ENCODE measurements at places on chromosomes 1 and 21.

GRCh38 chr21:36104317-36105300, 30.3 kb upstream of the CBR3 start:
- peak; percentile 82 for DNase-seq

- DNase-seq, result no peak
These were observed 1596.9 kb downstream of the PLA2G4A start for GRCh38 chr1:188425687-188426086.

DNA sequence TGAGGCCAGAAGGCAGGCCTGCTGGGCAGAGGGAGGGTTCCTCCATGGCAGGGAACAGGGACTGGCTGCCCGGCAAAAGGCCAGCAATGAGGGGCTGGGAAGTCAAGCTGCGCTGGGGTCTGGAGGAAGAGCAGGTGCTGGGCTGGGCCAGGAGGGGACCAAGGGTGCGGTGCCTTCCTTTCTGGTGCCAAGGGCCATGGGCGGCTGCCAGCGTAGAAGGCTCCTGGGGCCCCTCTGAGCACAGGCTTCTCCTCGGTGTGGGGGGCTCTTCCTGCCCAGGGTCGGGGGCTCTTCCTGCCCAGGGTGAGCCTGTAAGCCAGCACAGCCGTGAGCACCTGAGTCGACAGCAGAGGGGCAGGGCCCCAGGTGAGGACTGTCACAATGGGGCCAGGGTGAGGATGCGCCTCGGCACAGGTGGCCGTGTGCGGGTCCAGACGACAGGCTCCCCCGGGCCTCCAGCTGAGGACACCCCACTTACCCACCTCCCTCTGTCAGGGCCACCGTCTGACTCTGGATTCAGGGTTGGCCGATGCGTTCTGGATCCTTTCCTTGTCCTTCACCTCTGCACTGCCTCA, 10.7 kb upstream of the DNMT3L start:
- no peak for DNase-seq

DNA sequence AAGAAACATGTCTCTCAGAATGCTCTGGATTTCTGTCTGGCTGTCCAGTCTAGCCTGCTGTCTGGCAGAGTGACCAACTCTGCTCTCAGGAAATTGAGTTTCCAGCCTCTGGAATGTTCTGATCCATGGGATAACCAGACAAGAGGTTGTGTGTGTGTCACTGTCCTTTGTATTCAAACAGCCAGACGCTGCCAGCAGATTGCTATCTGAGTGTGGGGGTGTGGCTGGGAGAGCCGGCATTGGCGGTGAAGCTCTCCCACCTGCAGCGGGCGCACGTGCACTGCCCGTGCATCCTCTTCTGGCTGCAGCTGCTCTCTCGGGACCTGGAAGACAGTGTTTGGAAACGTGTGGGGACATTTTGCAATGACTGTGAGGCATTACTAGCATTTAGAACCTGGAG, 26.1 kb downstream of the PKP1 start:
- peak; percentile 58 for DNase-seq

GRCh38 chr21:43953021-43953420, 59.1 kb upstream of the TRAPPC10 start:
- DNase-seq, result no peak

- DNase-seq, result no peak
These were observed 110.9 kb upstream of the APP start for GRCh38 chr21:26281506-26281905.

GRCh38 chr1:157403608-157404007, 148.7 kb downstream of the FCRL5 start:
- DNase-seq, result no peak

- DNase-seq, result no peak
These were observed 74.4 kb downstream of the CAMTA1 start for GRCh38 chr1:6859415-6860343.

- no peak for DNase-seq
These were observed 27.6 kb downstream of the GPR88 start for GRCh38 chr1:100565533-100565932.

- no peak for DNase-seq
These were observed 141.7 kb downstream of the DENND1B start for GRCh38 chr1:197633447-197634078.

- DNase-seq, result no peak
These were observed 233.9 kb downstream of the PTPRU start for GRCh38 chr1:29470087-29470787.

- no peak for DNase-seq
These were observed 18.0 kb upstream of the PTPRF start for GRCh38 chr1:43512681-43513080.

- no peak for DNase-seq
These were observed 2.5 kb upstream of the DUSP23 start for GRCh38 chr1:159778266-159778665.

DNA sequence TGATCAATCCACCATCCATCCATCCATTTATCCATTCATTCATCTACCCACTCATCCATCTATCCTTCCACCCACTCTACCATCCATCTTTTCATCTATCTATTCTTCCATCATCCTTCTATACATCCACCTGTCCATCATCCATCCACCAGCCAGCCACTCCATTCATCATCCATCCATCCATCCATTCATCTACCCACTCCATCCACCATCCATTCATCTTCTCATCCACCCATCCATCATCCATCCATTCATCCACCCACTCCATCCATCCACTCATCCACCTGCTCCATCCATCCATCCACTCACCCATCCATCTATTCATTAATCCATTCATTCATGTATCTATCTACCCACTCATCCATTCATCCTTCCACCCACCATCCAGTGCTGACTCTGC, 127.9 kb upstream of the TMPRSS2 start:
- DNase-seq, result no peak

- DNase-seq, result no peak
These were observed 99.0 kb upstream of the WLS start for GRCh38 chr1:68331117-68331865.

GRCh38 chr1:87170931-87171598, 157.6 kb upstream of the LMO4 start:
- no peak for DNase-seq

- no peak for DNase-seq
These were observed 103.1 kb downstream of the LHX8 start for GRCh38 chr1:75237316-75237715.

GRCh38 chr1:229230893-229231753, 39.8 kb upstream of the RAB4A start:
- no peak for DNase-seq

DNA sequence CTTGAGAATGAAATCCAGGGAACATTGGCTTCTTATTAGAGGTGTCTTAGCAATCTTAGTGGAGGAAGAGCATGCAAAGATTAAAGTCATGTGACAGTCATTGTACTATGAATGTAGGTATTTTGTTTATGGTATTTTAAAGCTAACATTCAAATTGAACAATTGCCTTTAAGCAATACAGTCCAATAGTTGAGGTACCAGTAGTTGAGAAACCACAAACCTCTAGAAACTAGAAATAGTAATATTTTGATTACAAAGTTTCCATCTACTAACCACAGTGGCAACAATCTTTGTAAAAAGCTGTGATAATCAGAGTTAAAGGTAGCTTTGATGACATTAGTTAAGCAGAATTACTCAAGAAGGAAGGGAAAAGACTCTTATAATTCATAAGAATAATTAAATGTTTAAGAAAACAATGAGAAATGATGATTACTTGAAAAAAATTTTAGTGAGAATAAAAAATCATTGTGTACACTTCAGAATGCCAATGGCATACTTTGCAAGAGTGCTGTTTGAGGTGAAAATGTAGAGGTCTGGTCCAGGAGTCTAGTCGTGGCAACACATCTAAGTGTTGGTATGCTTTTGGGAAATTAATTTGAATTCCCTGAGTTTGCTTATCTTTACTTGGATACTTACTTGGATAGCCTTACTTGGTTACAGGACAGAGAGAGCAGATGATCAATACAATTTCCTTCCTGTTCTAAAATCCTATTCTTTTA, 104.9 kb upstream of the PTGFR start:
- DNase-seq, result no peak

GRCh38 chr1:173330149-173330951, 123.2 kb upstream of the TNFSF4 start:
- peak; percentile 41 for DNase-seq

DNA sequence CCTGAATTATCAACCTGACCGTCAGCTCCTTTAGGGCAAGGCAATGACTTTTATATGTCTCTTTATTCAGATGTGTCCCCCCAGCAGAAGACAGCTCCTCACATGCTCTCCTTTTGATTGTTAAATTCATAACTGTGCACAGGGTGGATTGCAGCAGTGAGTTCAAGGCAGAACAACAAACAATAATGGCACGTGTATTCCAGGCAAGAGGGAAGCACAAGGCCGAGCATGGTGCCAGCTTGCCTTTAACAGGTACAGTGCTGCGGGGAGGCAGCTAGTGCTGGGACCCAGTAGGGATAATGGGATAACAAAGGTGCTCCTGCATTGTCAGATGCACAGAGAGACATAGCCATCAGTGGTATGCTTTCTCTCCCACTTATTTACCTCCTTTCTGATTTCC, 248.4 kb downstream of the RHOU start:
- no peak for DNase-seq

DNA sequence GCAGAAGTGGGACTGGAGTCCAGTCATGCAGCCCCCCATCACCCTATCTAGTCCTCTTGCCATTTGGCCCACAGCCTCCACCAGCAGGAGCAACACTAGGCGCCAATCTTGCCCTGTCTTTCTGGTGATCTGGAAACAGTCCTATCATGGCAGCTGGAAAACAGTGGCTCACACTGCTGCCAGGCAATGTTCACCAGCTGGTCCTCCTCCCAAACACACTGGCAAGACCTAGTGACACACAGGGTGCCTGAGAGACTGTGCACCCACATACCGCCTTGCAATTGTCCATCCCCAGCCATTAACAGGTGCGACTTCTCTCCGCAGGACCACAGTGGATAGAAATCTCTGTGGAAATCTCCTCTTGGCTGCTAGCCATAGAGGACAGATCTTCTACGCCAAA, 105.5 kb downstream of the HIVEP3 start:
- DNase-seq, result no peak

GRCh38 chr21:37886120-37886519, 30.1 kb downstream of the KCNJ6 start:
- no peak for DNase-seq

DNA sequence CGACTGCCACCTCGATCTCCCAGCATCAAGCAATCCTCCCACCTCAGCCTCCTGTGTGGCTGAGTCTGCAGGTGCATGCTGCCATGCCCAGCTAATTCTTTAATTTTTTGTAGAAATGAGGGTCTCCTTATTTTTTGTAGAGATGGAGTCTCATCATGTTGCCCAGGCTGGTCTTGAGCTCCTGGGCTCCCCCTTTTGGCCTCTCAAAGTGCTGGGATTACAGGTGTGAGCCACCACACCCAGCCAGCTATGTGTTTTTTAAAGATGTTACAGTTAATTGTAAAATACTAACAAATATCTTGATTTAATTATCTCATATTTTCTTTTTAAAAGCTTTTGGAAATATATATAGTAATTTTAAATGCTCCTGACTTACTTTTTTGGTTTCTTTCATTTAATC, 181.3 kb upstream of the DMRTA2 start:
- no peak for DNase-seq

DNA sequence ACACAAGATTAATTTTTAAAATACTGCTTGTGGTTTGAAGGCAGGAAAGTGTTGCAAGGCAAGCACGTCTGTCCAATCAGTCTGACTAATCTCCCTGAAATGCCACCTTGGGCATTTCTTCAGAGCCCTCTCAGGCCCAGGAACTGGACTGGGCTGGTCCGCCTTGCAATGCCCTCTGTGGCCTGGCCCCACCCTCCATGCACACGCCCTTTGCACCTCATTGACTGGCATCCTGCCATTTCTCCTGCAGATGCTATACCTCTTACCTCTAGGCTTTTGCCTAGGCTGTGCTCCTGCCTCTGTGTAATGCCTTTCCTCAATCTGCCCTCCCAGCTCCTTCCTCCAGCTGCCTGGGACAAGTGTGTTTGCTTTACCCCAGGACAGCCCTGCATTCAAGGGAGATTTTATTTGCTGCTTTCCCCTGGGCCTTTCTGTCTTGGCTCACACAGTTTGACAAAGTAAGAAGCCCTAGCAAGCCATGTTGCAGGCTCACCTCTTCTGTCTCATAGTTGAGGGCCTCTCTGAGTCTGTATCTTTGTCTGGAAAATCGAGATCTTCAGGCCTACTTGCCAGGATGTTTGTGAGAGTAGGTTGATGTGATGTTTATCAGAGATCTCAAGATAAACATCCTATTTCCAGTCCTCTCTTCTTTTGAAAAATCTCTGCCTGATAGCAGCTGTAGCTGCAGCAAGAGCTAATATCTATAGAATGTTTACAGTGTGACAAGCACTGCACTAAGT, 149.2 kb upstream of the JUN start:
- DNase-seq, result peak; percentile 24

GRCh38 chr21:45200031-45200430, 87.7 kb downstream of the POFUT2 start:
- no peak for DNase-seq

GRCh38 chr1:101407505-101408211, 170.8 kb downstream of the S1PR1 start:
- DNase-seq, result peak; percentile 7

DNA sequence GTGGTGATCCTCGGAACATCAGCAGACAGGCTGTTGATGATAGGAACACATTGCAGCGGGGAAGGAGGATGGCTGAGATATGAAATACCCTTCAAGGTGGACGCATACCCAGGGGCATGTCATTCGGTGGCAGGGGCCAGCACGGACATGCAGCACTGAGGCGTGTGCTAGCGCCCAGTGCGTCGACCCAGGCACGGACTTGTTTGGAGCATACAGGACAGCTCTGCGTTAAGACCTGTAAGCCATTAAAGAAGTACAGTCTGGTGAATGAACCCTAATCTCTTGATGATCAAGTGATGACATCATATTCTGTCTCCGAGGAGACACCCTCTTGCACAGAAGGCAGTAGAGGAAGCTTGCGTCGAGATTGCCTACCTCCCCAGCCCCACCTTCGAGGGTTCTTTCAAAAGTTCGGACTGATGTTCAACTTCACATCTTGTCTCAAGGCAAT, 63.6 kb upstream of the KIF26B start:
- no peak for DNase-seq

GRCh38 chr1:209546390-209547085, 37.0 kb upstream of the CAMK1G start:
- no peak for DNase-seq

DNA sequence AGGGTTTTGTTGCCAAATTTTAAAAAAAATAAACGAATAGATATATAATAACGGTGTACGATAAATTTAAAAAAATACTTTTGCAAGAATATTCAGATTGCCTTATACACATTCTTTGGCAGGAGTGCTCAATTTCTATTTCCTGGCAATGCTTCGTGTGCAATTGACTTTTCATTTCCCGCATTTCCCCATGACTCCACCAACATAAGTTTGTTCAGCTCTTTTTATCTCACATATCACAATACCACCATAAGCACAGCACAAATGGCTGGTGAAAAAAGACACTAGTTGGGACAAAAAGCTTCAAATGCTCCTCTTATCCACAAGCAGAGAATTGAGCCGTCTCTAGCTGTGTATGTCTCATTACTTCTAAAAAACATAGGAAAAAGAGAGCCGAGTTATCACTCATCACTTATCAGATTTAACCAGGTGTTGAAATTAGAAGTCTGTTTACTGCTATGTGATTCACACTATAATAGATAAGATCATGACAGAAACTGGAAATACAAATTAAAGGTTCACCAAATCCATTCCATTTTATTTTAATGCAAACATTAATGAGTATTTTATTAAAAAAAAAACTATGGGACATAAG, 28.9 kb upstream of the RGS1 start:
- no peak for DNase-seq

GRCh38 chr1:31788825-31789256, 24.7 kb upstream of the ADGRB2 start:
- DNase-seq, result no peak

Data from hematopoietic multipotent progenitor cell (in vitro differentiated cells).